ENCODE measurements at places on chromosomes 12 and 14. TPM values are rescaled to one million over a fixed set of nuclear protein-coding genes. Genes with fewer than 3 reads are reported as not detected.

HOXC10 gene
- not detected for total RNA-seq

DNA sequence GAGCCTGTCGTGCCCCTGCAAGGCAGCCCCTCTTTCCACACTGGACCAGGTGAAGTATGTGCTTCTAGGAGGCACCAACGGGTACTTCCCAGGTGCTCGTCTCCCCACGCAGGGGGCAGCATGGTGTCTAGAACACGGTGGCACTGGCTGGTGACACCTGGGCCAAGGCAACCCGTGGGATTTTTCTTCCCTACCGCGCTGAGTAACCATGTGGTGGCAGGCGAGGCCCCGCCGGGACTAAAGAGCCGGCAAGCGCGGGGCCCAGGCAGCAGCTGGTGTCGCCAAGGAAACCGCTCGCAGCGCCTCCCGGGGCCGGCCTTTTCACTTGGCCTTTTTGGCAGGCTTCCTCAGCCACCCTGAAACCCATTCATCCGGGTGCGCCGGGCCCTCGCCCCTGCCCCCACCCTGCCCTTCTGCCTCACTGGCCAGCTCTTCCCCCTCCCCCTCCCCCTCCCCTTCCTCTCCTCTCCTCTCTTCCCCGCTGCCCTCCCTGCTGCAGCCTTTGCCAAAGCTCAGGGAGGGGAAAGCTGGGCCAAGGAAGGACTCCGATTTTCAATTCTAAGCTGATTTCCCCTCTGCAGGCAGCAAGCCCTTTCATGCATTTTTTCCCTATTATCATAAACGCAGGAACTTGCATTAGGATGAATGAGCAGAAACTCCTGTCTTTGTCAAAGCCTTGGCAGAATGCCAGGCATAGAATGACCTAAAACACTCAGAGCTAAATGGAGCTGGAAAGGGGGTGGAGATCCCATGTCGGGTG, 81.2 kb downstream of the IRF2BPL start:
- peak; percentile 89 for DNase-seq

DNA sequence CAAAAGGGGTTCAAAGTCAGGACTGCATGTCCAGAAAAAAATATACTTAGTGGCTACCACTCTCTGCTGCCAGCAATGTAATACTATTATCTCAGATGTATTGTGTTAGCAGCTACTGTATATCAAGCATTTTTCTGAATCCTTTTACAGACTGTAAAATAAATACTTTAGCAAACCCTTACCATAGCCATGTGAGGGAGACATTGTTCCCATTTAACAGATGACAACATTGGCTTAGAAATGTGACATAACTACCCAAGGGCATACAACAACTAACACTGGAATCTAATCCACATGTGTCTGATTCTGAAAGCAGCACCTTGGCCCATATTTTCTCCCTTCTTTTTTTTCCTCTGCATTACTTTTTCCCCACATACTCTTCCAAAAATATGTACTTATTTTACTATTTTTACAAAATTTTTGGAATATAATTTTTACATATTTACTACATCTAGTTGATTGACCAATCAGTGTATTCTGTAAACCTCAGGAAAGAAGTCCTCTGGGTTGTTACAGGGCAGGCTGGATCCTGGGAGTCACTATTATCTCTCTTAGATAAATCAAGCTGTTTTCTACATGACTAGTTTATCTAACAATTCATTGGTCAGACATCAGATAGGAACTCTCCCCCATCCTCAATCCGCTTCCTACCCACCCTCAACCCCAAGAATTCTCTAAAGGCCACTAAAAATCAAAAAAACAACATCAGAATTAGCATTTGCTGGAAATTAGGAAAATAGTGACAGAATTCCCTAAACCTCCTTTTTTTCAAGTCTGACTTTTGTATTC, 154.1 kb downstream of the BTG1 start:
- no peak for DNase-seq

- no peak for DNase-seq
These were observed 358.9 kb downstream of the PAWR start for GRCh38 chr12:79331870-79332269.

PLCZ1 gene
- not detected for total RNA-seq

GRCh38 chr14:90136904-90137303, 75.1 kb downstream of the KCNK13 start:
- DNase-seq: no peak

DNA sequence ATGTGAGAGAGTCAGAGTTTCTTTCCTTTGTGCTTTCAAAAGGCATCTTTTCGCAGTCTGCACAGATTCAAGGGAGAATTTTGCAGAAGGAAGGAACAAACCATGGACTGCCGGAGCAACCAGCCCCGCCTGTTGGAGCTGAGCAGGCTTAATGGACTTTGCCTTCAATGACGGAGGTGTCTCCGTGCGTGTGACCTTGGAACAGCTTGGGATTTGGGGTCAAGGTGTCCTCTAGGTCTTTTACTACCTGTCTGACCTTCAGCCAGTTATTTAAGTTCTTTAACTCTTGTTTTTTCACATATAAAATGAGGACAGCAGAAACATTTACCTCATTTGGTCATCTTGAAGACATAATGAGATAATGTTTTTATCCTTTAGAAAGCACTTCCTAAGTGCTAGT, 4.1 kb downstream of the FGF23 start:
- DNase-seq: no peak

Measured in left cardiac atrium (tissue), 4 donors.